Anterior cingulate cortex (tissue), 58 donors: ENCODE measurements at places on chromosomes 5 and 9.

- no peak for DNase-seq
These were observed 7.3 kb downstream of the ATOX1 start for GRCh38 chr5:151751091-151751490.

GRCh38 chr9:36080519-36080918 lies 43.8 kb downstream of the RECK start:
- DNase-seq: no peak

DNA sequence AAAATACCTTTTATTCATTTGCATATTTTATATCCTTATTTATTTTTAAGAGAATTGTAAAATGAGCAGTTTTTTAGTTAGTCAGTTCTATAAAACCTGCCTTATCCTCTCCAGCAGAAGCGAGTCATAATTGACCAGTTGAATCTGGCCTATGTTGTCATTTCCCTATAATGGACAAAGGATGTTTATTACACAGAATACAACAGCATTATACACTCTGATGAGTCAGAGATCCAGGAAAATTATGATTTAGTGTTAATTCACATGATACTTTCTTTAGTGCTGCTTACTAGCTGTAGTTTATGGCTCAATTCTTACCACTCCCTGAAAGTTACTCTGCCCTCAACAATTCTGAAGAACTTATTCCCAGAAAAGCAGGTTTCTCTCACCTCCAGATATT lies 26.8 kb upstream of the LURAP1L start:
- no peak for DNase-seq

DNA sequence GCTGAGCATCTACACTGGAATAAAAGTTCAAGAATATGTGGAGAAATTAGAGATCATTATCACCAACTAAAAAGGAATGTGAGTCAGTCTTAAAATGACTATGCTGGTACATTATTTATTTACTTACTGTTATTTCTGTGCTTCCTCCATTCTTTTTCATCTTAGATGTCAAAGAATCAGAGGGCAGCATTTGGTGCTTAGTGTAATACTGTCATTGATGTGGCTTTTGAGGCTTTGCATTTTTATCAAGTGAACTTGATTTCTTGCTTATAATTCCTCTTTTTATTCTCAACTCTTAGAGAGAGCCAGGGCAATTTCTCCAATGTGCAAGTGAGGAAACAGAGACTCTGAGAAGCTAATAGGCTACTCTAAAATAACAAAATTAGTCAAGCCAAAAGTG lies 163.7 kb upstream of the TRPC7 start:
- DNase-seq: no peak

- no peak for DNase-seq
These were observed 7.4 kb downstream of the ADAM19 start for GRCh38 chr5:157568222-157568621.

DNA sequence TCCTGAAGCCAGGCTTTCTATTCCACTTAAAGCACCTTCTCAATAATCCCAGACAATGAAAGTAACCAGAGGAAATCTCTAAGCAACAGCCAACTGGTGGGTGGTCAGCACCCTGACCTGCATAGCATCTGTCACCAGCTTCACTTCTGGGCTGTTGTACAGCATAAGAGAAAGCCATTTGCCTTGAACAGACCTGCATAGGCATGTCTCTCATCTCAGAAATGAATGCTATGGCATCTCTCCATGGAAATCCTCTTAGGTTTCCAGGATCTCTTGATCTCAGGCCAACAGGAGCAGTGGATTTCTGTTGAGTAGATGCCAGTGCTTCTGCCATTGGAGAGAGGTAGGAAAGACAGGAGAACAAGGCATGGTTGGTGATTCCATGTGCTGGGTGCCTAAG lies 213.6 kb downstream of the GRIA1 start:
- DNase-seq: no peak

DNA sequence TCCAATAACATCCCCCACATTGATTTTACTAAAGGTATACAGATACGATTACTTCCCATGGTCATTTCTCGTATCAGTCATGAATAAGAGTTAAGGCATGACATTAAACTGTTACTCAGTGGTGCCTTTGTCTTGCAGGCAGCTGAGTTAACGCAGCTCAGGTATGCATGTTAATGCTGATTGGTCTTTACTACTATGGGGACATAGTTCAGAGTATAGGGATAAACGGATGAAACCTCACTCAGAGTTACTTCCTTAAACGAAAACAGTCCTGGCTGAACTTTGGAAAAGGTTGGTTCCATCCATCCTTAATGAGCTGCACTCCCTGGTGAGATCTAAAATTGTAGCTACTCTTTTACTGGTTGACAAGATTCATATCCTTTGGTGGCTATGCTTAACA lies 87.0 kb downstream of the ACTL7B start:
- no peak for DNase-seq

- DNase-seq: no peak
These were observed 382.7 kb downstream of the ENC1 start for GRCh38 chr5:74257645-74258313.

GRCh38 chr5:180330810-180331646 lies 22.1 kb downstream of the GFPT2 start:
- DNase-seq: no peak

GRCh38 chr5:21654556-21654955 lies 1198.6 kb downstream of the CDH12 start:
- DNase-seq: no peak

- no peak for DNase-seq
These were observed 8.7 kb upstream of the AGPAT2 start for GRCh38 chr9:136695955-136696354.
